ENCODE measurements at places on chromosomes 5 and 9. TPM values are rescaled to one million over a fixed set of nuclear protein-coding genes. Genes with fewer than 3 reads are reported as not detected.

The PCDHGA5 gene
- total RNA-seq, result 8.8 TPM

DNA sequence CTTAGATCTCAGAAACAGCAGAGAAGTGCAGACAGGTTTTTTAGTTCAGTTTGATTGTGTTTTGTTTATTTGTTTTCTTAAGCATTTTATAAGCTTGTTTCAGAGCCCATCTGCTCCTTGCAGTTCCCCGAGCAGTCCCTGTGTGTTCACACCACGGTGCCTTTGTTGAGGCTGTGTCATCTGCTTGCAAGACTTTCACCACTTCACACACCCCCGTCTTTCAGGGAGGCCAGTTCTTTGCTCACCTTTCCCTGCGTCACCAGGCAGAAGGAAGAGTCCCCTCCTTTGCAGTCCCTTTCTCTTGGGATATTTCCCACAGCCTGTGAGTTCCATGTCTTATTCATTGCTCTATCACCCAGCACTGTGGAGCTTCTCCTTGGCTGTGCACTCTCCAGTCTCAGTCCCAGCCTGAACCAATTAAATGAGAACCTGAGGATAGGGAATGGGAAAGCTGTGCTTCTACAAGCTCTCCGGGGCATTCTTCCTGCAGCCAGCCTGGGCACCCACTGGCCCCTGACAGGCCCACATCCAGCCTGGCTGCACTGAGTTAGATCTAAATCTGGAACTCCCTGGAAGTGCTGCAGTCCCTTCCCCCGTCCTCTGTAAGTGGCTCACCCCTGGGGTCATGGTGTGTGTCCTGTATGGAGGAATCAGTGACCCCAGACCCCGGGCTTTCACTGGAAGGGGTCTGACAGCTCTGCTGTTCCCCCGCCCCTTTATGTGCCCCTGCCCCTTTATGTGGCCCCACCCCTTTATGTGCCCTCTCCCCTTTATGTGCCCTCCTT lies 5.5 kb downstream of the MVB12B start:
- no peak overlapping the region for H3K4me3 ChIP-seq
- DNase-seq, result no peak
- peaks cover 95% of the 10 kb centered on the region for H3K4me1 ChIP-seq
- H3K36me3 ChIP-seq, result no peaks in the 10 kb centered on the region

DNA sequence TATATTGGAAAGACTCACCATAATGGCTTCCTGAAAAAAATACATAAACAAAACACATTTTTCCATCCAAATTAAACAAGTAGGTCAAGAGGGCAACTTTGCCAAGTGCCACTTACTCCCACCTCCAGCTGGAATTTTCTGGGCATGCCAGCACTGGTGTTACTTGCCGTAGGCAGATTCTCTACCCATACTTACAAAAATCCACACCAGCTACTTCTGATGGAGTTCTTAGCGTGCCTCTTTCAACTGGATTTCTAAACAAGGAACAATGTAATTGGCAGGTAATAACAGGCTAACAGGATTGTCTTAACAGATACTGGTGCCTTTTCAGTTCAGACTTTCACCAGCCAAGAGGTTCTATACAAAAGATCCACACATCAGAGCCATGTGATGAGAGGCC lies 301.4 kb downstream of the MLLT3 start:
- no peaks in the 10 kb centered on the region for H3K27me3 ChIP-seq
- H3K27ac ChIP-seq, result no peak overlapping the region
- peaks cover 6% of the 10 kb centered on the region for H3K4me1 ChIP-seq
- H3K4me3 ChIP-seq, result no peak overlapping the region

The ZDHHC11 gene
- total RNA-seq, result 12.0 TPM

- H3K27ac ChIP-seq, result no peak overlapping the region
- H3K27me3 ChIP-seq, result no peaks in the 10 kb centered on the region
- no peak overlapping the region for H3K4me3 ChIP-seq
- DNase-seq, result no peak
- H3K36me3 ChIP-seq, result no peaks in the 10 kb centered on the region
Measured at GRCh38 chr9:25857147-25857546, 178.9 kb upstream of the TUSC1 start.

The SERINC5 gene
- 15.3 TPM for total RNA-seq

- H3K27ac ChIP-seq, result no peak overlapping the region
- DNase-seq, result no peak
- peaks cover 8% of the 10 kb centered on the region for H3K4me1 ChIP-seq
- no peaks in the 10 kb centered on the region for H3K27me3 ChIP-seq
Measured at GRCh38 chr9:137009938-137010732, 13.8 kb upstream of the CLIC3 start.

GRCh38 chr9:121286973-121287741 lies 19.2 kb downstream of the GSN start:
- peak overlapping the region; percentile 41 for H3K4me3 ChIP-seq
- H3K36me3 ChIP-seq, result peaks cover 4% of the 10 kb centered on the region
- peak overlapping the region; percentile 93 for H3K27ac ChIP-seq
- peaks cover 91% of the 10 kb centered on the region for H3K4me1 ChIP-seq

The RFX3 gene
- 3.0 TPM for total RNA-seq

DNA sequence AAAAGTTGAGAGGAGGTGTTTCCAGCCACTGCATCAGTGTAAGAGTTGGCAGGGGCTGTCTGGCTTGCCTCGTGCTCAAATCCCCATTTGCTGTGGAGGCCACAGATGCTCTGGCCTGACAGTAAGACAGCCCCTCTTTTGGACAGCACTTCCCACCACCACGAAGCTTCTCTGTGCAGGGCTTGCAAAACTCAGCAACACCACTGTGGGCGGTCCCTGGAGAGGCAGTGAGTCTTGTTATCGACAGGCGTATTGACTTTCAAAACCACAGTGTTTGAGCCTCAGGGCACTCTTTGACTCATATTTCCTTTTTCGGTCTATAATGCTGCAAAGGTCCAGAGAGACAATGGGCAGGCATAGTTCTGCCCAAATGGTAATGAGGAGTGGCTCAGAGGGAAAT lies 539.5 kb downstream of the EBF1 start:
- DNase-seq, result peak; percentile 27
- no peaks in the 10 kb centered on the region for H3K27me3 ChIP-seq
- H3K27ac ChIP-seq, result no peak overlapping the region
- H3K4me1 ChIP-seq, result no peaks in the 10 kb centered on the region
- H3K36me3 ChIP-seq, result no peaks in the 10 kb centered on the region

The KIF27 gene
- 3.8 TPM for total RNA-seq

DNA sequence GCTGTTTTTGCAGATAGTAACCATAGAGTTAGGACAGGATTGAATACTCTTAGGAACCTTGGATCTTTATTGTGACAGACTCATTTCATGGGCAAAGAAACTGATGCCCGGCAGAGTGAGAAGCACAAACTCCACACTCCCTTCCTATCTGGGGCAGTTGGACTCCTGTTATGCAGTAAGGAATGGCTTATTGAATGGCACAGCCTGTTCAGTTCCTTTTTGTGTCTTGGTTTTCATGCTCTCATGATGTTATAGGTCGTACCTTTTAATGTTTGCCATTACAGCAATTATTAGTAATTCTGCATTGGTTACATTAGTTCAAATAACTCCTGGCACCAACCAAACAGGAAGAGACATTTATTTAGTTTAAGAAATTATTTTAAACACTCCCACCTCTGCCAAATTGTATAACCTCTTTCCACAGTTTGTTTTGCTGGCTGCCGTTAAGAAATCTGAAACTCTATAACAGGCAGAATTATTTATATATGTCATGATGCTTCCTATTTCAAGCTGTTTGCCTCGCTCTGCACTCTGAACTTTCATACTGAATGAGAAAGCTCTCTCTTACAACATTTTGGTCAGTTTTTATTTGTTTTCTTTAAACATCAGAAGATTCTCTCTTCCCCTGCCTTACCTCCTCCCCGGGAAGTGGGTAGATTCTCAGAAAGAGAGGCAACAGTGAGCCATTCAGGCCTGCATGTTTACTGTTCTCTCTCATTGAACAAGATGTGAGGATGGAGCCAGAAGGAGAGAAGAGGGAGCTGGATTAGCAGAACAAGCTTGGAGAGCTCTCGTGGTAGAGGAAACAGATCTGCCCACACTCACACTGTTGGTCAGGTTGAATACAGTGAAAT lies 144.4 kb downstream of the ARHGEF28 start:
- no peak for DNase-seq
- no peak overlapping the region for H3K4me3 ChIP-seq
- H3K27ac ChIP-seq, result no peak overlapping the region
- H3K36me3 ChIP-seq, result no peaks in the 10 kb centered on the region

The NEUROG1 gene
- not detected for total RNA-seq

The TRIM36 gene
- total RNA-seq, result 0.40 TPM

GRCh38 chr9:80188579-80188978 lies 616.8 kb downstream of the TLE4 start:
- H3K4me1 ChIP-seq, result no peaks in the 10 kb centered on the region
- H3K4me3 ChIP-seq, result no peak overlapping the region
- DNase-seq, result no peak
- no peak overlapping the region for H3K27ac ChIP-seq

DNA sequence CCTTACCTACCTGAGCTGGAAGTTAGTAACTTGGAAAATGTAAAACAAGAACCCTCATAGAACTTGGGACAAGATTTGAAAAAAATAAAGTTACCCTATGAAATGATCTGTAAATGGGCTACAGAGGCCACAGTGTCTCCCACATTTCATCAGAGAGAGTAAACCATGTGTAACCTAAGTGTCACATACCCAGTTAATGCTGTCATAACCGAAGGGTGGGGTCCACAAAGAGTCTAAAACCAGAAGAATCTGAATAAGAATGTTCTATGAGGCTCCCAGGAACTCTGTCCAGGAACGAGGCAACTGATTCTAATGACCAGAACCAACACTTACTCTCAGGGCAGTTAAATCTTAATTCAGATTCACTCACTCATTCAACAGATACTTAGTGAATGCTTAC lies 1.0 kb upstream of the FAM13B start:
- peaks cover 48% of the 10 kb centered on the region for H3K4me1 ChIP-seq
- H3K27ac ChIP-seq, result peak overlapping the region; percentile 99
- no peaks in the 10 kb centered on the region for H3K36me3 ChIP-seq
- H3K4me3 ChIP-seq, result peak overlapping the region; percentile 99
- H3K27me3 ChIP-seq, result no peaks in the 10 kb centered on the region

GRCh38 chr5:170571875-170572852 lies 68.3 kb downstream of the KCNIP1 start:
- no peak overlapping the region for H3K4me3 ChIP-seq
- no peaks in the 10 kb centered on the region for H3K36me3 ChIP-seq
- no peaks in the 10 kb centered on the region for H3K4me1 ChIP-seq
- no peaks in the 10 kb centered on the region for H3K27me3 ChIP-seq

DNA sequence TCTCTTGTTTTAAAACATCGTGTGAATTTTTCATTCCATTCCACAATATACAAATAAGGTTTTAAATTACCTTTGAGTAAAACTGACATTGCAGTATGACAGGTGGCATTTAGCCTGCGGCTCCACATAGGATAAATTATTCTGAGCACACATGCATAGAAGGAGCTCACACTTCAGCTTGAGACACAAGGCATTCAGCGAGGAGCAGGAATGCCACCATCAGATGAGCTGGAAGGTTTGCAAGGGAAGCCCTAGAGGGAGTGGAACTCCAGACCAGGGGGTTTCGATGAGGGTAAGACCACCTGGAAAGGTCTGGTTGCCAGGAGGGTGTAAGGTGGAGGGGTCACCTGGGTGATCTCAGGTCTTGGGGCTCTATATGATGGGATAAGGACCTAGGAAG lies 259.0 kb upstream of the ADRA1B start:
- H3K36me3 ChIP-seq, result no peaks in the 10 kb centered on the region
- no peak overlapping the region for H3K27ac ChIP-seq
- no peaks in the 10 kb centered on the region for H3K27me3 ChIP-seq
- H3K4me1 ChIP-seq, result peaks cover 18% of the 10 kb centered on the region

GRCh38 chr5:93404246-93404645 lies 176.8 kb downstream of the NR2F1-AS1 start:
- H3K4me1 ChIP-seq, result no peaks in the 10 kb centered on the region
- no peaks in the 10 kb centered on the region for H3K36me3 ChIP-seq
- no peaks in the 10 kb centered on the region for H3K27me3 ChIP-seq
- no peak overlapping the region for H3K4me3 ChIP-seq
- H3K27ac ChIP-seq, result no peak overlapping the region

The TMEM174 gene
- not detected for total RNA-seq

DNA sequence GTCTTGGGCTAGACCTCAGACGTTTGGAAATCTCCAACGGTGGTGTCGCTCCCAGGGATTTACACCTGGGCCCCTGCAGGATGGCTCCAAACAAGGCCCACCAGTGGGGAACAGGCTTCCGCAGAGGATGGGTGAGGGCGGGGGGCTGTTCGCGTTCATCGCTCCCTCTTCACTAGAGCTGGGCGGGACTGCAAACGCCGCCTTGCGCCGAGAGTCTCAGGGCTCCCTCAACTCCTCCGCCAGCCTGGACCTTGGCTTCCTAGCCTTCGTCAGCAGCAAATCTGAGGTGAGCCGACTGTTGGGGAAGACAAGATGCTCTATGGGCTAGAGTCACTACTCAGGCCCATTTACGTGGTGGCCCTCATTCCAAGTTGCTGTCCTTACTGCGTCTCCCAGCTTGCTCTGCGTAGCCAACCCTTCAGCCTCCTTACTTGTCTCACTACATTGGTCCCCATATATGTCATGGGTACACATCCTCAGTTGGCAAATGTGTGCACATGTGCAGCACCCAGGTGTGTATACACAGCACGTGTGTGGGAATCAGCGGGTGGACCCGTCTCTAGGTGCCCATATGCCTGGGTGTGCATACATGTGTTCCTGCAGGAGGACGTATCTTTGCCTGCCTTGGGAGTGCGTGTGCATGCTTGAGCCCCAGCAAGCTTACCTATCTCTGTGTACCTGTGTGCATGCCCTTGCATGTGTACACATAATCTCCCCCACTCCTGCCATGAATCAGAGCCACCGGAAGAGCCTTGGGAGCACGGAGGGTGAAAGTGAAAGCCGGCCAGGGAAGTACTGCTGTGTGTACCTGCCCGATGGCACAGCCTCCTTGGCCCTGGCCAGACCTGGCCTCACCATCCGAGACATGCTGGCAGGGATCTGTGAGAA lies 10.5 kb downstream of the RGS14 start:
- H3K4me3 ChIP-seq, result no peak overlapping the region
- no peaks in the 10 kb centered on the region for H3K27me3 ChIP-seq
- H3K36me3 ChIP-seq, result no peaks in the 10 kb centered on the region
- no peak for DNase-seq

The ABO gene
- total RNA-seq, result 1.6 TPM

The TNFSF8 gene
- total RNA-seq, result 0.75 TPM

- H3K27me3 ChIP-seq, result no peaks in the 10 kb centered on the region
- H3K4me3 ChIP-seq, result no peak overlapping the region
- no peaks in the 10 kb centered on the region for H3K36me3 ChIP-seq
- no peak for DNase-seq
- peaks cover 6% of the 10 kb centered on the region for H3K4me1 ChIP-seq
Measured at GRCh38 chr9:129720865-129721545, 31.8 kb downstream of the PTGES start.

The HTR1A gene
- total RNA-seq, result not detected

The FANCC gene
- 3.9 TPM for total RNA-seq

- H3K36me3 ChIP-seq, result peaks cover 7% of the 10 kb centered on the region
- H3K27me3 ChIP-seq, result no peaks in the 10 kb centered on the region
- no peak overlapping the region for H3K4me3 ChIP-seq
- peaks cover 42% of the 10 kb centered on the region for H3K4me1 ChIP-seq
- no peak for DNase-seq
- H3K27ac ChIP-seq, result no peak overlapping the region
Measured at GRCh38 chr5:43634621-43635020, 31.6 kb downstream of the NNT start.
